ENCODE measurements at places on chromosomes 11 and 22. TPM values are rescaled to one million over a fixed set of nuclear protein-coding genes. Genes with fewer than 3 reads are reported as not detected.

DNA sequence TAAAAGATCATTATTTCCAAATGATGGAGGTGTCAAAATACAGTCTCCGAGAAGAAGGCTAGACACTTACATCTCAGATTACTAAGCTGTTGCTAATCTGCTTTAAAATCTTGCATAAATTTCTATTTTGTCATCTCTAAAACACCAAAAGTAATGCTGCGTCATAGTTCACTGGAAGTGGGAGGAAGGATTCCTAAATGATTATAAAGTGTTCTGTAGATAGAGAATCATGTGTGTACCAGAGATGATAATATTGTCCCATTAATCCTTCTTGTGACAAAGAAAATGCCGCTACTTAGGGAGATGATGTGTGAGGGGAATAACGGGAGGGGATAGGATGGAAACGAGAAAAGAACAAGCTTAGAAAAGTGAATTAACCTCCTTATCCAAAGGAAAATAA, 268.6 kb downstream of the JRKL start:
- H3K27ac ChIP-seq = no peak overlapping the region
- no peaks in the 10 kb centered on the region for H3K27me3 ChIP-seq
- no peak for DNase-seq
- no peaks in the 10 kb centered on the region for H3K36me3 ChIP-seq
- no peaks in the 10 kb centered on the region for H3K4me1 ChIP-seq

- DNase-seq = no peak
- H3K36me3 ChIP-seq = no peaks in the 10 kb centered on the region
- no peak overlapping the region for H3K4me3 ChIP-seq
- no peaks in the 10 kb centered on the region for H3K4me1 ChIP-seq
- no peaks in the 10 kb centered on the region for H3K27me3 ChIP-seq
Observed at GRCh38 chr11:95254716-95255115, 23.7 kb upstream of the SESN3 start.

DNA sequence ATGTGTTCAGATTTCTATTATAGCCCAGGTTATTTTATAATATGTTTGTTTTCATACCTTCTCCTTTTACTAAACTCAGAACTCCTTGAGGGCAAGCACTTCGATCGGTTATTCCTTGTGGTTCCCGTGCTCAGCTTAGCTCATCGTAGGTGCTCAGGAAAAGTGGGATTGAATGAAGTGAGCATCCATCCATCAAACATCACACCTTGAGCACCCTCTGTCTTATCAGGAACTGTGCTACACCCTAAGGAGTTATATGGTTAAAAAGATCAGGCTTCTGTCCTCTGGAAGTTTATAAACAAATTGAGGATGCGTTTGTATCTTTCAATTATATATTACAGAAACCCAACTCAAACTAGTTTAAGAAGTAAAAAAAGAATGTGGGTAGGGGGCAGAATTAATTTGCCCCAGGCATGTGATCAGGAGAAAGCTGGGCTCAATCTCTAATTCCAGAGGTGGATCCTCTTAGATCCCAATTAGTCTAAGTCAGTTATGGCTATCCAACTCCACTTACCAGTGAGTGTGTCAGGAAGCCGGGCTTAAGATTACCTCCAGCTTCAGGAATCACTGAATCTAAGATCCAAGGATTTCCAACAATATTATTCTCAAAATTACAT, 59.9 kb upstream of the RRAS2 start:
- H3K4me3 ChIP-seq = no peak overlapping the region
- no peak overlapping the region for H3K27ac ChIP-seq
- no peaks in the 10 kb centered on the region for H3K4me1 ChIP-seq
- no peaks in the 10 kb centered on the region for H3K36me3 ChIP-seq

GRCh38 chr22:49240472-49240871, 587.2 kb downstream of the BRD1 start:
- peaks cover 51% of the 10 kb centered on the region for H3K27me3 ChIP-seq
- no peak overlapping the region for H3K4me3 ChIP-seq
- H3K27ac ChIP-seq = no peak overlapping the region
- DNase-seq = no peak
- H3K4me1 ChIP-seq = no peaks in the 10 kb centered on the region

DNA sequence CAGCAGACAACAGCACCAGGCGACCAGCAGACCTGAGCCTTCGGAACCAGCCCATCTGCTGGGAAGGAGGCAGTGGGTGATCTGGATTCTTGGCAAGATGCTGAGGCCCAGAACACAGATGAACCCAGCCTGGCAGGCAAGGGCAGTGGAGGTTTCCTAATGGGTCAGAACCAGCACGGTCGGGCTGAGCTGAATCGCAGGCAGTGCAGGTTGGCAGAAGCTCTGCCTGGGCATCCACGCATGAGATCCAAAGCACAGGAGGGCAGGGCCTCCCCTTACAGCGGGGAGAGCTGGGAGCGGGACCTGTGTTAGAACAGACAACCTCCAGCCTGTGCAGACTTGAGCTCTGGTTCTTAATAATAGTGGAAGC, 47.5 kb downstream of the DSCAML1 start:
- DNase-seq = no peak
- H3K27ac ChIP-seq = no peak overlapping the region
- H3K36me3 ChIP-seq = no peaks in the 10 kb centered on the region
- no peaks in the 10 kb centered on the region for H3K27me3 ChIP-seq

The NLRP6 gene
- 2.0 TPM for total RNA-seq

The GRAP2 gene
- 0.66 TPM for total RNA-seq

The MAPK8IP1 gene
- 5.4 TPM for total RNA-seq

The TPBGL gene
- not detected for total RNA-seq

The AASDHPPT gene
- 28.6 TPM for total RNA-seq

The ZNF214 gene
- 3.0 TPM for total RNA-seq

The FOLR1 gene
- 45.2 TPM for total RNA-seq

- no peak overlapping the region for H3K4me3 ChIP-seq
- H3K36me3 ChIP-seq = no peaks in the 10 kb centered on the region
- no peak overlapping the region for H3K27ac ChIP-seq
- no peaks in the 10 kb centered on the region for H3K27me3 ChIP-seq
- no peak for DNase-seq
Observed at GRCh38 chr11:110631551-110631950, 80.7 kb downstream of the ARHGAP20 start.

GRCh38 chr11:7569044-7569443, 55.2 kb downstream of the PPFIBP2 start:
- H3K36me3 ChIP-seq = no peaks in the 10 kb centered on the region
- no peak for DNase-seq
- H3K4me3 ChIP-seq = no peak overlapping the region
- H3K4me1 ChIP-seq = peaks cover 8% of the 10 kb centered on the region
- no peaks in the 10 kb centered on the region for H3K27me3 ChIP-seq

The DDT gene
- 122 TPM for total RNA-seq

GRCh38 chr22:37088108-37088605, 21.4 kb downstream of the TMPRSS6 start:
- peaks cover 6% of the 10 kb centered on the region for H3K27me3 ChIP-seq
- no peak overlapping the region for H3K27ac ChIP-seq
- H3K36me3 ChIP-seq = no peaks in the 10 kb centered on the region
- no peak overlapping the region for H3K4me3 ChIP-seq
- DNase-seq = no peak

The CACNA1I gene
- total RNA-seq = 0.33 TPM

DNA sequence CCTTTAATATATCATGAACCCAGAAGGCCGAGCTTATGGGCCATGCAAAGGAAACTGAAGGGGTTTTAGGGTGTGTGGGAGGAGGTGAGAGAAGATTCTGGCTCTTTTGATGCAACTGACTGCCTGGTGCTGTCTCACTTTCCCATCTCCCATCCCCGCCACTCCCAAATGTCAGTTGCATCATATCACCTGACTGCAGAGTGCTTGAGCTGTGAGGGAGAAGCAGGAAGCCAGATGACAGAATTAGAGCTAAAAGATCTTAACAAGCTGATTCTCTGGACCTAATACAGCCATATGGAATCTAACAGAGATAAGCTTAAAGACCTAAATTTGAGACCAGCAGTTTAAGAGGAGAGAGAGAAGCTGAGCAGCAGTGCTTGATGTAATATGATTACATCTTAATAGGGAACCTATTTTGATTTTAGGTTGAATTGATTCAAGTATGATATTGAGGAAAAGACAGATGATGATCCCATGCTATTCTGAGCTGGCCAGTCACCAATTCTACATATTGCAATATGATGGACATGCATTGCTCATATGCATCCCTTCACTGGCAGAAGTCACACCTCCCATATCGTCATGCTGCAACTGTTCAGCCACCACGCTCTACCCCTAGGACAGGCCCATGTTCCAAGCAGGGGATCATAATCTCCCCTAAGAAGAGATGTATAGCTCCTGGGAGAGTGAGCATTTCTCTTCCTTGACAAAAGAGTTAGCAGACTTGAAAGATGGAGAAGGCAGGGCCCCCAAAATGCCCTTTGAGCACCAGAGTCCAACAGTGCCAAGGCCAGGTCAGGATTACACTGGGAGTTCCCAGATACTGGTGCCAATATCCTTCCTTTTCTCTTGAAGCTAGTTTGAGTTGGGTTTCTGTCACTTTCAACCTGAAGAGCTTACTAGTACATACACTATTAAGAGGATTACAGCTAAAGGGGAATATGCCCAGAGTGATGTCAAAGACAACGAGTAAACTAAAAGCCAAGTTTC, 44.9 kb downstream of the PLEKHA7 start:
- no peaks in the 10 kb centered on the region for H3K4me1 ChIP-seq
- no peak overlapping the region for H3K4me3 ChIP-seq
- no peak for DNase-seq
- H3K27me3 ChIP-seq = no peaks in the 10 kb centered on the region

The EI24 gene
- 88.5 TPM for total RNA-seq

DNA sequence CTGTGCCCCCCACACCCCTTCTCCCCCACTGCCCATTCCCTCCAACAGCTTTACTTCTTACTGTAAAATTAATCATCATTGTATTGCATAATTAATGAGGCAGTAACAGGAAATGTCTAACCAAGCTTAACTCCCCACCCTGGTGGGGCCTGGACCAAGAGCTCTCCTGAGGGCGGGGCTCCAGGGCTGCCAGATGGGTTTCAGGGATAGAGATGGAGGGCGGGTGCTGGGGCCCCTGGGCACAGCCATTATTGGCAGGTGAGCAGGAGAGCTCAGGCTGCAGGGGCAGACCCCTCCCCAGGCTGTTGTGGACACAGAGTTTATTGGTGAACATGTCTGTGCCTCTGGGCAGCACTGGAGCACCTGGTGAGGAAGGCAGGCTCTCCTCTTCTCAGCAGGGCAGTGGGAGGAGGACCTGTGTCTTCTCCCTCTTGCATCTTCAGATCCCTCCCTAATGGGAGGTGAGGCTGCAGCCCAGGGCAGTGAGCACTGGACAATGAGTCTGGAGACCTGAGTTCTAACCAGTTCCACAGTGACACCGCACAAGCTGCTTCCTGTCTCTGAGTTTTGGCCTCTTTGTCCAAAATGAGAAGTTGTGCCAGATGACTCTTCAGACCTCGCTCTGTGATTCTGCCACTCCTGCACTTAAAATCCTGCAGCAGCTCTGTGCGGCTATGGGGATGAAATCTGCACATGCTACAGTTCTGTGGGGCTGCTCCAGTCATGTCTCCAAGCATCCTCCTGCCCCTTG, 233.3 kb downstream of the CEP164 start:
- DNase-seq = no peak
- no peak overlapping the region for H3K4me3 ChIP-seq
- no peak overlapping the region for H3K27ac ChIP-seq
- no peaks in the 10 kb centered on the region for H3K4me1 ChIP-seq
- H3K27me3 ChIP-seq = no peaks in the 10 kb centered on the region

- no peak overlapping the region for H3K27ac ChIP-seq
- DNase-seq = no peak
- no peaks in the 10 kb centered on the region for H3K36me3 ChIP-seq
Observed at GRCh38 chr22:22609291-22609690, 35.1 kb upstream of the GGTLC2 start.

DNA sequence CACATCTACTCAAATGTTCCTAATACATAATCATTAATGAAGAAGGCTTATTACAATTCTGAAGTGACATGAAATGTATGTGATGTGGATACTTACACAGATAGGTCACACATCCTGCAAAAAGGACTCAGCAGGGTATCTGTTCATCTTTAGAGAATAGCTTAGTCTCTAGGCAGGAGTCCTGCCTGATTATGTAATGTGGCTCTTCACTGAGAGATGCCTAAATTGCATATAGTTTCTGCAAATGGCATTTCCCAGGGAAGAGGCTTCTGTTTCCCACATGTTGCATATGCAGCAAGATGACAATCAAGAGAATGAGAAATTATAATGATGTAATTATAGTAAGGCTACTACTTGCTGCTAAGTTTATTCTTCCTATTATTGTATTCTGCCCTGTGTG, 58.8 kb upstream of the SLC36A4 start:
- no peak for DNase-seq
- no peaks in the 10 kb centered on the region for H3K4me1 ChIP-seq
- no peak overlapping the region for H3K27ac ChIP-seq
- H3K27me3 ChIP-seq = no peaks in the 10 kb centered on the region
- H3K36me3 ChIP-seq = no peaks in the 10 kb centered on the region

DNA sequence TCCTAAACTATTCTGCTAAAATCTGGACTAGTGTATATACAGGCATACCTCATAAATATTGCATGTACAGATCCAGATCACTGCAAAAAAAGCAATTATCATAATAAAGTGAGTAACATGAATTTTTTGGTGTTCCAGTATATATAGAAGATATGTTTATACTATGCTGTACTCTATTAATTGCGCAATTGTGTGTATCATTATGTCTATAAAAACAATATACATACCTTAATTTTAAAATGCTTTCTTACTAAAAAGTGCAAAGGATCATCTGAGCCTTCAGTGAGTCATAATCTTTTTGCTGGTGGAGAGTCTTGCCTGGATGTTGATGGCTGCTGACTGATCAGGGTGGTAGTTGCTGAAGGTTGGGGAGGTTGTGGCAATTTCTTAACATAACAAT, 35.4 kb upstream of the CEP295 start:
- H3K36me3 ChIP-seq = no peaks in the 10 kb centered on the region
- H3K4me3 ChIP-seq = no peak overlapping the region
- no peak overlapping the region for H3K27ac ChIP-seq
- DNase-seq = no peak
- no peaks in the 10 kb centered on the region for H3K27me3 ChIP-seq

GRCh38 chr22:48823941-48824340, 1003.7 kb downstream of the BRD1 start:
- no peak for DNase-seq
- H3K4me3 ChIP-seq = no peak overlapping the region
- H3K4me1 ChIP-seq = no peaks in the 10 kb centered on the region
- H3K36me3 ChIP-seq = no peaks in the 10 kb centered on the region

Data from breast epithelium (tissue), 4 donors.